Smooth muscle cell of the umbilical artery (primary cell): ENCODE measurements at places on chromosomes 6 and 20. TPM values are rescaled to one million over a fixed set of nuclear protein-coding genes. Genes with fewer than 3 reads are reported as not detected.

The ARHGAP40 gene
- not detected in 2 replicates for total RNA-seq

The HTR1E gene
- not detected in 2 replicates for total RNA-seq

The GJA1 gene
- 323 and 681 TPM in 2 replicates for total RNA-seq

The DYNLT1 gene
- total RNA-seq: 54.0 and 63.5 TPM in 2 replicates
